ENCODE measurements at places on chromosomes 6 and 20. TPM values are rescaled to one million over a fixed set of nuclear protein-coding genes. Genes with fewer than 3 reads are reported as not detected.

DNA sequence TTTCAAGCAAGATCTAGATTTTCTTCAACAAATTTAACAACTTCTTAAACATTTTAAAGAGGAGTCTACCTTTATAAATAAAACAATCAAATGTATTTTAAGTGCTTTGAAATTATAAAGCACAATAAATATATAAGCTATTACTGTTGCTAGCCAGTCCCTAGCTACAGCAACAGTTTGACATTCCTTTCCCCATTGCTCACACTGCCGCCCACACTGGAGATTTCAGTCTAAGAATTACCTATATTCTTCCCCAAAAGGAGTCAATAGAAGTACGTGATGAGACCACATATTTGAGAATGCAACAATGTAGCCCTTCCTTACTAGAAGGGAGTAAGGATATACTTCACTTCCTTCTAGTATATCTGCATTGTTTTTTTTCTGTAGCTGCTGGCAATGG, 65.3 kb upstream of the RNF146 start:
- H3K4me3 ChIP-seq: no peak overlapping the region
- no peaks in the 10 kb centered on the region for H3K36me3 ChIP-seq
- no peaks in the 10 kb centered on the region for H3K4me1 ChIP-seq

DNA sequence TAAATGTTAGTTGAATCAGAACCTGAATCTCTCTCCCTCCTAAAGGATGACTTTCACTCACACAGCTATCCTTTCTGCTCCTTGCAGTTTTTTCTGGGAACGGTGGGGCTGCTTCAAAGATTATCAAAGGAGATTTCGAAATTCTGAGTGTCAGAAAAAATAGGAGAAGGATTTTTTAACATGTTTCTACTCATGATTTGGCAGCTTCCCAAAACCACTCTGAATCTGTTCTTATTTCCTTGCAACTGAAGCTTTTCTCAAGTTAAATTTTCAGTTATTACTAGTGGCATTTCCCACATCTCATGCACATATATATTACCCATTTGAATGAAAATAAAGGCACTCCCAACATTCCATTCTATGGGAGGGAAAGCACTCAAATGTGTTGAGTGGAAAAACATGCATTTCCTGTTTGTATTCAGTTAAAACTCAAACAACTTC, 123.6 kb downstream of the LCA5 start:
- no peaks in the 10 kb centered on the region for H3K36me3 ChIP-seq
- H3K27me3 ChIP-seq: no peaks in the 10 kb centered on the region
- H3K4me1 ChIP-seq: no peaks in the 10 kb centered on the region
- no peak overlapping the region for H3K27ac ChIP-seq
- no peak for DNase-seq

GRCh38 chr20:33522256-33522820, 32.4 kb downstream of the CBFA2T2 start:
- no peaks in the 10 kb centered on the region for H3K27me3 ChIP-seq
- H3K27ac ChIP-seq: no peak overlapping the region
- H3K4me1 ChIP-seq: peaks cover 5% of the 10 kb centered on the region
- H3K36me3 ChIP-seq: no peaks in the 10 kb centered on the region

- H3K4me1 ChIP-seq: no peaks in the 10 kb centered on the region
- H3K36me3 ChIP-seq: no peaks in the 10 kb centered on the region
- DNase-seq: no peak
- H3K27ac ChIP-seq: no peak overlapping the region
- H3K27me3 ChIP-seq: no peaks in the 10 kb centered on the region
- no peak overlapping the region for H3K4me3 ChIP-seq
These were observed 140.5 kb upstream of the SYNDIG1 start for GRCh38 chr20:24328901-24329300.

DNA sequence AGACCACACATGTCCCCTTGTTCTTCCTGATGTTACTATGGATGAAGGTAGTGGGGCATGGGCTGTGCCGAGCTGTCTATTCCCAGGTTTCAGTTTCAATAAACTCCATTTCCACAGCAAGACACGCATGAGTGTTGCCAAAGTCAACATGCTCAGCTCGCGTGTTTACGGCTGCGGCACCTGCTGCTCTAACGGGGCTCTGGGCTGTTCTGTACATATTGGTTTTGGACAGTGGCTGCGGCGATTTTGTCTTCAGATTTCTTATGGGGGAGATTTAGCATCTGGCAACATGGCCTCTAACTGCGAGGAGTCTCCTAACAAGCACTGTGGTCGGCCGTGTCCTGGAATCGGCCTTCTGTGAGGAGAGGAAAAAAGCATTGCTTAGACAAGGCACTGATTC, 58.6 kb downstream of the TMEM242 start:
- H3K4me3 ChIP-seq: no peak overlapping the region
- no peak overlapping the region for H3K27ac ChIP-seq
- H3K27me3 ChIP-seq: no peaks in the 10 kb centered on the region
- H3K4me1 ChIP-seq: peaks cover 13% of the 10 kb centered on the region
- H3K36me3 ChIP-seq: no peaks in the 10 kb centered on the region

SYCP2L gene
- 2.1 TPM for total RNA-seq

- peak overlapping the region; percentile 88 for H3K27ac ChIP-seq
- no peaks in the 10 kb centered on the region for H3K27me3 ChIP-seq
- H3K4me1 ChIP-seq: peaks cover 40% of the 10 kb centered on the region
These were observed 2.7 kb upstream of the TUBB2A start for GRCh38 chr6:3159805-3160781.

GRCh38 chr20:23721962-23722361, 28.8 kb downstream of the CST1 start:
- no peaks in the 10 kb centered on the region for H3K36me3 ChIP-seq
- H3K4me1 ChIP-seq: no peaks in the 10 kb centered on the region
- no peaks in the 10 kb centered on the region for H3K27me3 ChIP-seq
- no peak overlapping the region for H3K27ac ChIP-seq

GRCh38 chr6:3825331-3825831, 23.8 kb upstream of the FAM50B start:
- DNase-seq: peak; percentile 39
- no peaks in the 10 kb centered on the region for H3K36me3 ChIP-seq
- H3K27ac ChIP-seq: peak overlapping the region; percentile 94
- peaks cover 43% of the 10 kb centered on the region for H3K4me1 ChIP-seq

DNA sequence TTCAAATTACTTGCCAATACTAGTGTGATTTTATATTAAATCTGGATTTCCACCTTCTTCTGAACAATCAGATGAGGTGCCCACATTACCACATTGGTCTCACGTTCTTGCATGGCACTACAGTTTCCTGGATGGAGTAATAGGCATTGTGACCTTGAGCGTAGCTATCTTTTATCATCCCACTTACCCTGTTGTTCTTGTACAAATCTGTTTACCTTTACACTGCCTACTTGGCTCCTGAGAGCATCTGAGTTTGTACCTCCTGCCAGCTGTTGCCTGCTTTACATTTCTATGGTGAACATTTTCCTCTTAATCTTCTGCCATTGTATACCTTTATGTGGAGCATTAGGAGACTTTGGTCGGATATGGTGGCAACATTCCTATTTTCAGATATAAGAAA, 90.7 kb downstream of the AKAP7 start:
- H3K27ac ChIP-seq: peak overlapping the region; percentile 19
- H3K36me3 ChIP-seq: no peaks in the 10 kb centered on the region

DNA sequence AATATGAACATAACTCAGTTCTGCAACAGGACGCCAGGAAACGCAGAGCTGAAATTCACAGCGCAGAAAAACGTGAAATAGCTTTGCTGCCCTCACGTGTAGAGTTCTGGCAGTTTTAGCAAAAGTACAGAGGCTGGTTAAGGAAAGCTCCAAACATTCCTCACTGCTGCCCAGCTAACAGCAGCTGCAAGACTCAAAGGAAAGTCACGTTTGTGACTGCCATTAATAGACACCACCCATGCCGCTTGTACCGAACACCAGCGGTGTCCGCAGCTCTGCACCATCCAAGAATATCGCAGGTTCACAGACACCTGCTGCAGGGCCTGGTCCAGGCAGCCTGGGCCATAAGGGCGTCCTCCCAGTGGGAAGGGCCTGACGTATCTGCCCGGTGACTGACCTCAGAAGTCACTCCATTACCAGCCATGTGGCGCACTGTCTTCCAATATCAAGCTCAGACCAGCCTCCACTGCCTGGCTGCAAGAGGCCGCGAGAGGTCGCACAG, 61.4 kb downstream of the WDR27 start:
- peaks cover 2% of the 10 kb centered on the region for H3K36me3 ChIP-seq
- H3K4me1 ChIP-seq: no peaks in the 10 kb centered on the region
- no peak for DNase-seq
- H3K27ac ChIP-seq: no peak overlapping the region
- H3K4me3 ChIP-seq: no peak overlapping the region
- H3K27me3 ChIP-seq: no peaks in the 10 kb centered on the region

- peak; percentile 72 for DNase-seq
- peak overlapping the region; percentile 64 for H3K27ac ChIP-seq
- H3K4me3 ChIP-seq: no peak overlapping the region
- peaks cover 21% of the 10 kb centered on the region for H3K4me1 ChIP-seq
- no peaks in the 10 kb centered on the region for H3K27me3 ChIP-seq
These were observed 4.0 kb upstream of the ADGRF5 start for GRCh38 chr6:46925563-46926253.

All from body of pancreas (tissue), 4 donors.